Fibroblast of skin of right biceps (primary cell): ENCODE measurements at places on chromosomes 3 and 15.

GRCh38 chr15:94631608-94632007, 400.2 kb downstream of the MCTP2 start:
- DNase-seq = no peak

DNA sequence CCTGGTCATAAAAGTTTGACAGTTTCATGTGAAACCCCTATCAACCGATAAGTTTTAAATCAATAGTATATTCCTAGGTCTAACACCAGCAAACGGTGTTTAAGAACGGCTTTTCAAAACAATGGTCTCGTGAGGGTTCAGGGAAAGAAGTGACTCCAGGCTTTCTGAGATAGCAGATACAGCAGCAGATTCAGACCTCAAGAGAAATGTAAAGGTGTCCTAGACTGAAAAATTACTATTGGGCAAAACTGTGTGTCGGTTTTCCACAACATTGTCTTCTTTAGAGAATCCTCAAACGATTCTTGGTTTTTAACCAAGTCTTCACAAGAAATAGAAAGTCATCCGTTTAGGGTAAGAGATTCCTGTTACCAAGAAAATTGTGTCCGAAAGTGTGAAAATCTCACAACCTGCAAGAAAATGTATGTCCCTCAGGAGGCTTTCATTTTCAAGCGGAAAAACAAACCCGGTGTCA, 1.2 kb downstream of the SETD2 start:
- peak; percentile 4 for DNase-seq

GRCh38 chr3:53812434-53812833, 33.8 kb downstream of the CHDH start:
- no peak for DNase-seq

GRCh38 chr3:141383555-141384129, 15.3 kb downstream of the ZBTB38 start:
- peak; percentile 45 for DNase-seq

- DNase-seq = peak; percentile 96
Measured at GRCh38 chr3:115245438-115245837, 98.3 kb upstream of the ZBTB20 start.

DNA sequence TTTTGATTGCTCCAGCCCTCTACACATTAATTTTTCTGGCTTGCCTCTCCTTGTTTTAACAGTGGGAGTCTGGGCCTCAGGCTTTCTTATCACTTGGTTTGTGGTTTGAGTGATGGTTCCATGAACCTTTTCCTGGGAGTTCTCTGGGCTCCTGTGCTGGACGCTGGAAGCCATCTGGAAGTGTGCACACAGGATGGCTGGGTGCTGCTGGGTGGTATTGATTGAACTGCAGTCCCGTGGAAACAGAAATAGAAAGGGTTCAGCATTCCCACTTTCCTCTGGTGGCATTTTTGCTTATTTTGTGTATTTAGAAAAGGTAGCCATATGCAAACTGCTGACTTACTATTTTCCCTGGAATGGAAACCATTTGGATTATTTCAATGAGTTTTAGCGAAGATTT, 25.6 kb downstream of the MITF start:
- no peak for DNase-seq

DNA sequence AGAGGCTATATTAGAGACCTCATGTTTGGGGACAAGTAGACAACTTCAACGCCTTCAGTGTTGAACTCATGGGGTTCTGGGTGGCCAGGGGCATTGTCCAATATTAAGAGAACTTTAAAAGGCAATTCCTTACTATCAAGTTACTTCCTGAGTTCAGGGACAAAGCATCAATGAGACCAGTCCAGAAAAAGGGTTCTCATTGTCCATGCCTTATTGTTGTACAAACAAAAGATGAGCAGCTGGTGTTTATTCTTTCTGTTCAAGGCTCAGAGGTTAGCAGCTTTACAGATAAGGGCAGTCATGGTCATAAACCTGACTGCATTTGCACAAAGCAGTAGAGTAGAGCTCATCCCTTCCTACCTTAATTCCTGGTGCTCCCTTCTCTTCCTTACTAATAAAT, 18.5 kb upstream of the PDHB start:
- no peak for DNase-seq
